ENCODE measurements at places on chromosomes 6 and 20.

DNA sequence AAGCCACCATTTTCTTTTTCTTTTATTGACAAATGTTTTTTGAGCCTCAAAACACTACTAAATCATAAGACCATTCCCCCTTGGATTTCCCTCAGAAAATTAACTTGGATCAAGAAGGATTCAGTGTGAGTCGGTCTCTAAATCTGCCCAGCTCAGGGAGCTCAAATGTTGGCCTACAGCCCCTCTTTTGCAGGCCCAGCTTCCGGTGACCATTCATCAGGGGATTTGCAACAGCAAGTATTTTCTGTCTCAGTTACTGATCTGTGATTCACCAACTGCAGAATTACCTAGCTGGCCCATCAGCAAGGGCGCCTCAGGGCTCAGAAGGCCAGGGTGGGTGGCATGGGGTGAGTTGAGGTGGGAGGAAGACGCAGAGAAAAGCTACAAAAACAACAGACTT lies 318.1 kb downstream of the CDC5L start:
- no peaks in the 10 kb centered on the region for H3K27me3 ChIP-seq
- H3K27ac ChIP-seq: no peak overlapping the region
- H3K4me1 ChIP-seq: 0 out of 2 replicates have a peak, but pooled peaks cover 1% of the 10 kb centered on the region
- DNase-seq: no peak

DNA sequence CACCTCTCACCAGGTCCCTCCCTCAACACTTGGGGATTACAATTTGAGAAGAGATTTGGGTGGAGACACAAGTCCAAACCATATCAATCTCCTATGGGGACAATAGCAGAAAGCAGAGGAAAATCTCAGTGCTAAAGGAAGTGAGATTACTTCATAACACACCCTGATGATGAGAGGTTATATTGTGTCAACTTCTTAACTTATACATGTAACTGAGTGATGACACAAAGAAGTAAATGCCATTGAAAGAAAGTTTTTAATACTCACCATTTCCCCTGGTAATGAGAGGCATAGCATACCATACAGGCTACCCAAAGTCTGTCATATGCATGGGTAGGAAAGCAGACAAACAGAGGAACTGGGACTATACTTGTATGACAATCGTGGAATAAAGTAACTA lies 137.2 kb downstream of the MMUT start:
- no peak overlapping the region for H3K27ac ChIP-seq
- no peak overlapping the region for H3K4me3 ChIP-seq
- no peaks in the 10 kb centered on the region for H3K36me3 ChIP-seq
- H3K27me3 ChIP-seq: no peaks in the 10 kb centered on the region

DNA sequence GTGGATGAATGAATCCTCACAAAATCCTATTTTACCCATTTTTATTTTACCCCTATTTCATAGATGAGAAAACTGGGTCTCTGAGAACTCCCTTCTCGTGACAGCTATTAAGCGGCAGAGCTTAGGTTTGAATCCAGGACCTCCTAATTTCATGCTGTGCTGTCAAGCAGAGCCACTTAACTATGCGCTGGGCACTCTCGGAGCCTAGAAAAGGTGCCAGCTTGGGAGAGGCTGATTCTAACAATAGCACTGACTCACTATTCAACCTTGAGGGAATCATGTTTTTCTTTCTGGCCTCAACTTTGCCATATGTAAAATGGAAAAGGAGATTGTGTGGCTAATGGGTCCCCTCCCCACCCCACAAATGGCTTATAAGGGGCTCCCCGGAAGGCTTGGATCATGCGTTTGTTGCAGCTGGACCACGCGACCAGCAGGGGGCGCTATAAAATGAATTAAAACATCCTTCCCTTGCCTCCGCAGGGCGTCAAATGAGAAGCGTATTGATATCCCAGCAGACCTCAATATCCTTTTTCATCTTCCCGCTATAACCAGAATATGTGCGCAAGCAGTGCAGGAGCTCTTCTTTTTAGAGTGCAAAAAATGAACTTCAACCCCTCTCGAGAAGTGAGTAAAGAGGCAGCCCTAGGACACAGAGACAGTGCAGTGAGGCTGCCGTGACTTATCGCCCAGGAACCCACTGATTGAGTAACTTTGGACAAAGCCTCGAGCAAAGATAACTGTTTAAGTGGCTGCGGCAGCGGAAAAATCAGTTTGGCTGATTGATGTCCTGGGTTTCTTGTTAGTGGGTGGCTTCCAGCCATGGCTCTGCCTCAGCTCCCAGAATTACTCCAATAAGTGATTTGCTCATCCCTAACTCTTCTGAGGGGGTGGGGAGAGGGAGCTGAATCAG lies 12.8 kb upstream of the PDYN start:
- H3K27me3 ChIP-seq: no peaks in the 10 kb centered on the region
- H3K27ac ChIP-seq: no peak overlapping the region
- no peaks in the 10 kb centered on the region for H3K36me3 ChIP-seq
- H3K4me1 ChIP-seq: no peaks in the 10 kb centered on the region
- no peak overlapping the region for H3K4me3 ChIP-seq

DNA sequence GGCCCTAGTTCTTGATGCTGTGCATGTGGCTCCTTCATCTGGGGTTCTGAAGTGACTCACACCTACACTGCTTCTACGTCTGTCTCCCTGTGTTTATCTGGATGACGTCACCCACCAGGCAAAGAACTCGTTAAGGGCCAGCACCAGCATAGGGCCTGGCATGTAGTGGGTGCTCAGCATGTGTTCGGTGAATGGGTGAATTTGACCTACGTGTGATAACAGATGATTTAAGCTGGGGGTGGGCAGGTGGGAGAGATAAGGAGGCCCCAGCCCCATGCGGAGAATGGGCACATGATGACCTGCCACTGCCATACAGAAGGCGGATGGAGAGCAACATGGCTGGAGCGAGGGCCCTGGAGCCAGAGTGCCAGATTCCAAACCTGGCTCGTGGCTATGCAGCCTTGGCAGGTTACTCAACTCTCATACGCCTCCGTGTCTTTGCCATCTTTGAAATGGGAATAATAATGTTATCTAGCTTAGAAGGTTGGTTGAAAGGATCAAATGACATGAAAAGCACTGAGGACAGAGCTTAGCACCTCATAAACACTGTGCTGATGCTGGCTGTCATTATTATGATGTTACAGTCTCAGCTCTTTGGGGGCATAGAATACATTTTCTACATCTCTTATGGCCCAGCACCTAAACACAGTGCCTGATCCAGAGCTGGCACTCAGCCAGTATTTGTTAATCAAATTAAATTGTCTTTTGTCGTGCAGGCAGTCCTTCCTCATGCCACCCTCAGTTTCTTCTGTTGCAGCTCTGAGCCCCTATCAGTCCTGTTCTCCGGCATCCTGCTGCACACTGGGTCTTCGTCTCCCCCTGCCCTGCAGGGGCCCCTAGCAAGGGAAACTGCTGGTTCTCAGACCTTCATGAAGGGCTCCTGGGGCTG lies 39.6 kb downstream of the VEGFA start:
- no peaks in the 10 kb centered on the region for H3K36me3 ChIP-seq
- DNase-seq: no peak
- no peak overlapping the region for H3K4me3 ChIP-seq

DNA sequence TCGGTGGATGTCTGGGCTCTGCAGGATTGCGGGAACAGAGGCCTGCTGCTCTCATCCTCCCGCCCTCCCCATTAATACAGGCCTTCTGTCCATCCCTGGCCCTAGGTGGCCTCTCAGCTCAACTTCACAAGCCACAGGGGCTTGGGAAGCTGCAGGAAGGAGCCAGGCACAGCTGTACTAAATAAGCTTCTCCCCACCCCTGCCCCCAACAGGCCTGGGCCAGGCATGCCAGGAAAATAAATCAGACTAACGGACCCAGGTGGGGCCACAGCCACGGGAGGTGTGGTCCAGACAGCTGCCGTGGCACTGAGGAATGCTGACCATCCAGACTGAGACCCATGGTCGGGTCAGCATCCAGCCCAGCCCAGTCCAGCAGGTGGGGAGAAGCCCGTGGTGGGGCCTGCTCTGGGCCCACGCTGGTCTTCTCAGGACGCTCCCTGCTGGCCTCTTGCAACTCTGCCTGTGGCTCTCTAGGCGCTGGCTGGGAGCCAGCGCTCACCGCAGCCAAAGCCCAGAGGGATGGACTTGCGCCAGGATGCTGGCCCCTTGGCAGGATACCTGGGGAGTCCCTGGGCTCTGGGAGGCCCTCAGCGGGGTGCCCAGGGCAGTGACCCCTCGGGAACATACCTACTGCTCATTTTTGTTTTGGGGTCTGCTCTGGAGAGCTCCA lies 8.6 kb upstream of the YTHDF1 start:
- H3K27ac ChIP-seq: no peak overlapping the region
- no peak for DNase-seq
- no peaks in the 10 kb centered on the region for H3K36me3 ChIP-seq
- no peak overlapping the region for H3K4me3 ChIP-seq
